ENCODE measurements at places on chromosomes 7 and 10. TPM values are rescaled to one million over a fixed set of nuclear protein-coding genes. Genes with fewer than 3 reads are reported as not detected.
A peak's percentile ranks its signal among the peaks of the same experiment; 100 is the strongest.

PNLIPRP3 gene
- total RNA-seq: not detected

- H3K4me1 ChIP-seq: peaks cover 14% of the 10 kb centered on the region
- no peaks in the 10 kb centered on the region for H3K27me3 ChIP-seq
- no peak for DNase-seq
- H3K4me3 ChIP-seq: no peak overlapping the region
- no peaks in the 10 kb centered on the region for H3K36me3 ChIP-seq
Measured at GRCh38 chr7:77388055-77388641, 28.0 kb downstream of the GSAP start.

GRCh38 chr10:126972635-126973414 is 67.6 kb downstream of the DOCK1 start:
- peaks cover 5% of the 10 kb centered on the region for H3K36me3 ChIP-seq
- no peak for DNase-seq
- peak overlapping the region; percentile 87 for H3K27ac ChIP-seq
- peak overlapping the region; percentile 51 for H3K4me3 ChIP-seq
- H3K27me3 ChIP-seq: no peaks in the 10 kb centered on the region

GIMAP4 gene
- total RNA-seq: not detected

- peaks cover 25% of the 10 kb centered on the region for H3K4me1 ChIP-seq
- H3K27me3 ChIP-seq: no peaks in the 10 kb centered on the region
- no peak overlapping the region for H3K4me3 ChIP-seq
- DNase-seq: no peak
Measured at GRCh38 chr7:131486346-131486745, 70.1 kb downstream of the PODXL start.

- no peaks in the 10 kb centered on the region for H3K36me3 ChIP-seq
- H3K4me1 ChIP-seq: peaks cover 36% of the 10 kb centered on the region
- no peak overlapping the region for H3K4me3 ChIP-seq
- DNase-seq: no peak
- H3K27ac ChIP-seq: peak overlapping the region; percentile 53
- no peaks in the 10 kb centered on the region for H3K27me3 ChIP-seq
Measured at GRCh38 chr10:61897671-61898434, 3.6 kb upstream of the ARID5B start.

GRCh38 chr7:99876491-99876890 is 342 bp downstream of the OR2AE1 start:
- no peak overlapping the region for H3K4me3 ChIP-seq
- H3K27me3 ChIP-seq: peaks cover 6% of the 10 kb centered on the region
- H3K4me1 ChIP-seq: no peaks in the 10 kb centered on the region

GRCh38 chr10:122363722-122364463 is 10.6 kb upstream of the PLEKHA1 start:
- peaks cover 20% of the 10 kb centered on the region for H3K4me1 ChIP-seq
- no peak for DNase-seq
- H3K36me3 ChIP-seq: peaks cover 6% of the 10 kb centered on the region
- no peaks in the 10 kb centered on the region for H3K27me3 ChIP-seq
- H3K27ac ChIP-seq: no peak overlapping the region

DNA sequence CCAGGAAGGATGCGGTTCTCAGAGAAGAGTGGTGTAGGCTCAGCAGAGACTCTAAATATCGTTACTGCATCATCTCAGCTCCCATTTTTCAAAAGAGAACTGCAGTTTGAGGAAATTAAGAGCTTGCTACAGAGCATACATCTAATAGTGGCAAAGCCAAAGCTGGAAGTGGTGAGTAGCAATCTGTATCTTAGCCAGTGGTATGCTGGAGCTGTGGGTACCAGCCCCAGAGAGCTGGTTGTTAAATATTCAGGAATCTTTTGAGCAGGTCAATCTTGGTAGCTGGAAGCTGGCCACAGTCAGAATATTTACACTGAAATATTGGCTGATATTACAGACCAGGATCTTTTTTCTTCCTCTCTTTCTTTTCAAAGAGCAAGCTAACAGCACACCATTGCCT is 88.4 kb upstream of the STEAP1B start:
- peaks cover 2% of the 10 kb centered on the region for H3K27me3 ChIP-seq
- peaks cover 71% of the 10 kb centered on the region for H3K4me1 ChIP-seq
- DNase-seq: no peak
- peak overlapping the region; percentile 13 for H3K27ac ChIP-seq
- no peak overlapping the region for H3K4me3 ChIP-seq

Data from chondrocyte (in vitro differentiated cells).